CD4-positive, alpha-beta T cell treated with Interleukin-21 for 1 hour (primary cell): ENCODE measurements at places on chromosomes 11 and 22.

DNA sequence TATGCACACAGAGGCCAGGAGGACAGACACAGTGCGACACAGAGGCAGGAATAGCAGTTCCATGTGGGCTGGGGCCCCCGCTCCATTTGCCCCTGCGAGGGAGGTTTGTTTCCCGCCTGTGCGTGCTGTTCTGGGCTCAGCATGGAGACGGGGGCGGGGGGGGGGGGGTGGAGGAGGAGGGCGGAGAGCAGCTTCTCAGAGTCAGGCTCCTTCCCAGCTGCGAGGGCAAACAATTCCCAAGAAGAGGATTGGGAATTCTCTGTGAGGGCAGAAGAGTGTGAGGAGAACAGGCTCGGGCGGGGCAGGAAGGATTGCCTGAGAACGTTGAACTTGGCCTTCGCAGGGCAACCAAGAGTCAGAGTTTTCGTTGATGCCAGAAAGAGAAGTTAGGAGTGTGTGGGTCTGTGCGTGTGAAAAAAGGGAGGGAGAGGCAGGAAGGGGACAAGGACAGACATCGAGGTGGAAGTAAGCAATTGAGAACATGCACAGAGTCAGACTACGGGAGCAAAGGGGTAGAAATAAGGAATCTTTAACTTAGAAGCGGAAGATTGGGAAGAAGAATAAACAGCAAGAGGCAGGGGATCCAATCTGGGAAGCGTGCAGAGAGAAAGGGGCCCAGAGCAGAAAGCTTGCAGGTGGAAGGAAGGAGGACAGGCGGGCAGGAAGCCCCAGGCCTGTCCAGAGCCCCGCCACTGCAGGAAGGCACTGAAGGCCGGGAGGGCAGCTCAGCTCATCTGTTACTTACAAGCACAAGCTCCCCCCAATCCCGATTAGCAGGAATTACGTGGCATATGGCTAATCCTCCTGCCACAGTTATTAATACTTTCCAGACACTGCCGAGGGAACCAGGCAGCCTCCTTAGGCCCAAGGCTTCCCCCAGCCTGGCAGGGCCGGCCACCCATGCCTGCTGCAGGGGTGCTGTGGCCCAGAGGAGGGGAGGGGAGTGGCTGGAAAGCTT lies 15.6 kb upstream of the JAM3 start:
- DNase-seq: no peak

- DNase-seq: no peak
These were observed 101.0 kb downstream of the ME3 start for GRCh38 chr11:86571273-86571948.

- DNase-seq: no peak
These were observed 44.8 kb downstream of the SHANK2 start for GRCh38 chr11:71207563-71207962.

GRCh38 chr22:32818446-32819115 lies 17.1 kb downstream of the TIMP3 start:
- DNase-seq: no peak

DNA sequence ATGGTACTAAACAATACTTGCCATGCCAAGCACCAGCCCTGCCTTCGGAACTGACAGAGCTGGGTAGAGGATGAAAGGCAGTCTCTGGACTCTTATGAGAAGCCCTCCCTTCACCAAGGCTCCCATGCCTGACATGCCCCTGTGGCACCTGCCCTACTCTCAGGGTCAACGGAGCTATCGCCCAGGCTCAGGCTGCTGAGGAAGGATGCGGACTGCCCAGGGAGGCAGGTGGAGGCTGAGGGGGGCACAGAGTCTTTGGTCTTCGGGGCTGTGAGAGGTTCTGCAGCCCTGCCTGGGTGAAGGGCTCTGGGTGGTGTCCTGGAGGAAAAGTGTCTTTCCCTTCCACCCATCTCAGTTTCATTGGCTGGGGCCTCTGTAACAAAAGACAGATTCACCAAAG lies 290.8 kb upstream of the B3GAT1 start:
- no peak for DNase-seq

DNA sequence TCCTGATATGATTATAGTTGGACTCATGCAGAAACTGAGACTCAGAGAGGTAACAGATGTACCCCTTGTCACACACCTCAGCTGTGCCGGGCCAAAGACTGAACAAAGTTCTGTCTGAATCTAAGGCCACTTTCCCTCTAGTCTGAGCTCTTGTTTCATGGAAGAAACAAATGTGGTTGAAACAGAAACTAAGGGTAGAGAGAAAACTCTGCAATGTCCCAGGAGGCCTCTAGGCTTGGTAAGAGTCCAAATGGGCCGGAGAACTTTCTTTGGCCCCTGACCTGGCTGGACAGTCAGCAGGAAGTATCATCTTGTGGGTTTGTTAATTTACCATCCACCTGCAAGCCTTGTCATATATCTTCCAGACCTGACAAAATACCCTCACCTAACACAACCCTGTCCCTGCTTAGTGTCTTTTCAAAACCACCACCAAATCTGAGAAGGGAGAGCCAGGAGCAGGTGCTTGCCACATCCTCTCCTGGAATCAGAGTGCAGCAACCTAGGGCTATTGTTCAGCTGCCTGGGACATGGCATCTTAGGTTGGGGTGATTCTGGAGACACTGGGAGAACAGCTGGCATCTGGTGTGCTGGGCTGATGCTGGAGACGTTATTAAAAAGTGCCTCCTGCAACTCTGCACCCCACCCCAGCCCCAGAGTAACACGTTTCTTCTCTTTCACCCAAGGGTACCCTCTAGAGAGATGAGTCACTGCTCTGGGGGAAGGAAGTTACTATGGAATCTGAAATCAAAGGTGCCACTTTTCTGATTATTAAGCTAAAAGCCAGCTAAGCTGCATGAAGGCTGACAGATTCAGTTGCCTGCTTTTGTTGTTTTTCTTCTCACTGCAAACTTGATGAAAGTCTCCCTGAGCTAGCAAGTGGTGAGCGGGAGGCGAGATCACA lies 126.3 kb upstream of the TIMP3 start:
- DNase-seq: no peak

DNA sequence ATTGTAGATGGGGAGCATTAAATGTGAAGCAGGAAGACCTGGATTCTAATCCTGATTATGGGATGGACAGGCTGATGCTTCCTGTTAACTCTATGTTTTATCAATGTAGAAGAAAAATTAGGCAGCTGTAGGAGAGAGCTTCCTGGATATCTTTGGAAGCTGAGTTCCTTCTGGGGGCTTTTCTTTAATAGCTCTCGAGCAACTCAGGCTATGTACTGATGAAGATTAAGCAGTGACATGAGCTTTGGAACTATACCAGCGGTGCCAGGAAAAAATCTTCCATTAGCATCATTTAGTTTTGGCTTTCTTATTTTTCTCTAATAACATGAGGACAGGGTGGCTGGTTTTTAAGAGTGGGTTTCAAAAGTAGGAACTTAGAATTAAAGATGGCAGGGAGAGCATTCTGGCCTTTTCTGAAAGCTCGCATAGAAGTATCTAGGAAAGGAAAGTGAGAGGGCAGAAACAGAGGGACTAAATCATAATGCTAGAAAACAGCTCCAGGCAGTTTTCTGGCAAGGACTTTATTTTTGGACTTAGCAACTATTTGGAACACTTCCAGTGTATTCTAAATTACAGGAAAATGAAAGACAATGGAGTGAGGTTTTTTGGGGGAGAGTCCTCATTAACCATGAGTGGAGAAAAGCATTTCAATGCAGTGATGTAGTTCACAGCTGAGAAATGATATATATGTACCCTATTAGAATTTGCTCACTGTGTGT lies 69.2 kb upstream of the RRM1 start:
- no peak for DNase-seq

GRCh38 chr22:41539146-41540005 lies 4.9 kb downstream of the POLR3H start:
- DNase-seq: no peak
